H4 (cell line): ENCODE measurements at places on chromosomes 16 and 17. TPM values are rescaled to one million over a fixed set of nuclear protein-coding genes. Genes with fewer than 3 reads are reported as not detected.
A peak's percentile ranks its signal among the peaks of the same experiment; 100 is the strongest.

DNA sequence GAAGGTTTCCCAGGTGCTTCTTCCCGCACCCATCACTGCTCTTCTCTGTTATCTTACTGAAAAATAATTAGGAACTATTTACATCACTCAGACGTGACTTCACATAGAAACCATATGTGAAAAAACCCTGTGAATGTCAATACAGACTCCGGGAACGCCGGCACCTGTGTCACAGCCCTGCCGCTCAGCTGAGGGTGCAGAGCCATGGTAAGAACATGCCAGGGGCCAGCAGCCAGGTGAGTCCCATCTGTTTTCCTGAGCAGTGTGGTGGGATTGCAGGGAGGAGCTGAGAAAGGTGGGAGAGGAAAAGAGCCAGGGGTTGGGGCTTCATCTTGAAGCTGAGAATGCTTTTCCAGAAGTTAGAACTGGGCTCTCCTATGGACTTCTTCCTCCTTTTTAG lies 13.7 kb downstream of the FOXF1 start:
- DNase-seq, result no peak

DNA sequence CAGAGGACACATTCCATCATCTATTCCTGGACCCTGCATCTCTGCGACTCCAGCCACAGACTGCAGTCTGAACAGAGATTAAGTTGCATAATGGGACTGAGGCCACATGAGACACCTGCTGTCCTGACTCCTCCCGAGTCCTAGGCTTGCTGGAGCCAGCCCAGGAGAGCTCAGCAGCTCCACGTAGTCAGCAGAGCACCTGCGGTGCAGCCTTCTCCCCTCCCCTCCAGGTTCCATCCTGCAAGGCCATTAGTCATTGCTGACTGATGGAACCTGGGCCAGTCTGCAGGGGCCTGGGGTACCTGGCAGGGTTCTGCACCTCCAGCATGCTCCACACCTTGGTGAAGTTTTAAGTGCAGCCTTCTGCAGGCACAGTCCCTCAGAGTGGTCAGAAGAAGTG lies 76.7 kb downstream of the PLD6 start:
- no peak for DNase-seq

DNA sequence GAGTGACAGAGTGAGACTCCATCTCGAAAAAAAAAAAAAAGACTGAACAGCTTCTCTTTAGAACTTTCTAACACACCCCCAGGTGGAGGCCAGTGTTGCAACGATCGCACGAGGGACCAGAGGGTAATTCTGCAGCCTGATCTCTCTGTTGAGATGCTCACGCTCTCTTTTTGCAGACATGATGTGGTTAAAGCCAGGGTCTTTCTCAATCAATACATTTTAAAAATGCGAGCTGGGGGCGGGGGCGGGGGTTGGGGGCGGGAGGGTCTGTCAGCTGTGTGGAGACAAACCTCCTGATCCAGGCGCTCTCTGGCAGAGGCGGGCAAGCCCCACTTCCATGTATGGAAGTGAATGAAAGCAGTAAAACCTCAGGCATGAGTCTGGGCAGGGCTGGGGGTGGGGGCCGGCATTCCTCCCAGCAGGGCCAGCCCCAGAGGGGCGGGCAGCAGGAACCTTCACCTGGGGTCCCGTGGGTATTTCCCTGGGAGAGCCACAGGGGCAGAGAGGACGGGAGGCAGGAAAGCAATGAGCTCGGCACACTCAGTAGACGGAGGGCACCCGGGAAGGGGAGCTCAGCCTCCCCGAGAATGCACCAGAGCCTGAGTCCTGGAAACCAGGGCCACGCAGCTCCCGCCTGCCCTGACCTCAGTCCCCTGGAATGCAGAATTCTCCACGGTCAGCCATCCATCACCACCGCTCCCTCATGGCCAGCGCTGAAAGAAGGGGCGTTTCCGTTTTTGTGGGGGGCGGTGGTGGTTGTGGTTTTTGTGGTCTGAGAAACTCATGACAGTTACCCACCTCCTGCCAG lies 28.0 kb downstream of the NXN start:
- DNase-seq, result peak; percentile 88

DNA sequence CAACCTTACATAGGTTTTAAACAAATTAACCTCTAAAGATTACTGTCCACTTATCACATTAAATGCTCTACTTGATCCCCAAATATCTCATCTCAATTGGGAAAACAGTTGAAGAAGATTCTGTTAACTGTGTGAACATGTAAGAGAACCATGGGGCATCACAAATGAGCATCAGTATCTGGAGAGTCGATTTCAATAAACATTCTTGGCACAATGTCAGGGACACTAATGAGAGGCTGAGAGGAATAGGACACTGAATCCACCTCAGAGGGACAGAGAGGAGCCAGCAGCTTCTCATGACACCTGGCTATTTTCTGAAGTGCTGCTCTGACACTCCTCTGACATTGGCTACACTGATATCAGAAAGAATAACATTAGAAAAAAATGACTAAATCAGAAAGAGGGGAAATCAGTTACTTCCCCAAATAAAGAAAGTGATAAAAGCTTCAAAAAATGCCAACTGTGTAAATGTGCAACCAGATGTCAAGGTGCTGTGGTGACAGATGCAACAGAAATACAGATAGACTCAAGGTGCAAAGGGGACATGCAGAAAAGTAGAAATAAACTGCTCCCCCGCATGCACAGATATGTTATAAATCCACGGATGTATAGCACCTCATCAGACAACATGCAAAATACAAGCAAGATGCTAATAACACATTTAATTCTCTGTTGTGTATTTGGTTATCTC lies 67.4 kb downstream of the SNX11 start:
- DNase-seq, result no peak

DNA sequence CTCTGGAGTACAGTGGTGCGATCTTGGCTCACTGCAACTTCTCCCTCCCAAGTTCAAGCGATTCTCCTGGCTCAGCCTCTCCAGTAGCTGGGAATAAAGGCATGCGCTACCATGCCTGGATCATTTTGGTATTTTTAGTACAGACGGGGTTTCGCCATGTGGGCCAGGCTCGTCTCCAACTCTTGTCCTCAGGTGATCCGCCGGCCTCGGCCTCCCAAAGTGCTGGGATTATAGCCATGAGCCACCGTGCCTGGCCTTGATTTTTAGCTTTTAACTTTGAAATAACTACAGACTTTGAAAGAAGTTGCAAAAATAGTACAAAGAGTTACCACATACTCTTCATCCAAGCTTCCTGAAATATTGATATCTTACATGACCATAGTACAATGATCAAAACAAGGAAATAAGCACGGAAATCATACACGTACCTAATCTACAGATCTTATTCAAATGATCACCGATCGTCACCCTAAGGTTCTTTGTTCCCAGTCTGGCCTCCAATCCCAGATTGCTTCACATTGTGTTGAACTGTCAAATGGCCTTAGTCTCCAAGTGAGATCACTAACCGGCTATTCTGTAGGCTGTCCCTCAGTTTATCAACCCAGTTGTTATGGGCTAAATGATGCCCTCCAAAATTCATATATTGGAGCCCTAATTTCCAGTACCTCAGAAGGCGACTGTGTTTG lies 18.4 kb downstream of the NPIPA1 start:
- no peak for DNase-seq

GRCh38 chr17:70314506-70314905 lies 145.2 kb downstream of the KCNJ2 start:
- DNase-seq, result no peak

- no peak for DNase-seq
These were observed 52.9 kb upstream of the LGALS9 start for GRCh38 chr17:27577884-27578717.

DNA sequence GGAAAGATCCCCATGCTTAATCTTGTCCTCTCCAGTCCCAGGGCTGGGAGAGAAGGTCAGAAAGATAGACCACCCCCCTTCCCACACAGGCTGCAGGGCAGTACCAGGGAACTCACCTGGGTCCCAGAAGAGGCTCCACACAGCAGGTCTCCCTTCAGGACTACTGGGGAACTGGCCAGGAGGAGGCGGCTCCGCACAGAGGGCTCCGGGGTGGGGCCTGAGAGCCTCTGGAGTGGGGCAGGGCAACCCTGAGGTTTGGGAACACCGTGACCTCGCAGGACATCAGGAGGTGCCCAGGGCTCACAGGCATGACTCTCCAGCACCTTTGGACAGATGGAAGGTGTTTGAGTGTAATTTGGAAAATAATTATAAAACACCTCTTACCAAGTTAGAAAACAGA lies 11.0 kb downstream of the ABCA3 start:
- DNase-seq, result no peak

GRCh38 chr17:64146418-64147109 lies 16.6 kb upstream of the ERN1 start:
- DNase-seq, result peak; percentile 48

GRCh38 chr16:89118361-89119165 lies 24.9 kb downstream of the ACSF3 start:
- DNase-seq, result no peak

DNA sequence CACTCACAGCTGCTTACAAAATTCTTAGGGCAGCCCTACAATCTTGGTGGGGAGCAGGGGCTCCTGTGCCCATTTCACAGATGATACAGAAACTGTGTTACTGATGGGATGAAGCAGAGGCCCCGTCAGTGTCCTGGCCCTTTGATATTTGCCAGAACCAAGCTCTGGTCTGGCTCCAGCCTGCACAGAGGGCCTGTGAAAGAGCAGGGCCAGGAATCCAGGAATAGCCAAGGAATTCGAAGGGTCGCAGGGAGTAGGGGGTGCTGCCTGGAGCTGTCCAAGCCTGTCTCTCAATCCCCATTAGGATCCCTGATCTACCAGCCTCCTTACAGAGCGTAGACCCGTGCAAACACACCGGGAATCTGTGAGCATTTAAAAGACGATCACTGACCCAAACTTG lies 86.3 kb upstream of the RCVRN start:
- no peak for DNase-seq

DNA sequence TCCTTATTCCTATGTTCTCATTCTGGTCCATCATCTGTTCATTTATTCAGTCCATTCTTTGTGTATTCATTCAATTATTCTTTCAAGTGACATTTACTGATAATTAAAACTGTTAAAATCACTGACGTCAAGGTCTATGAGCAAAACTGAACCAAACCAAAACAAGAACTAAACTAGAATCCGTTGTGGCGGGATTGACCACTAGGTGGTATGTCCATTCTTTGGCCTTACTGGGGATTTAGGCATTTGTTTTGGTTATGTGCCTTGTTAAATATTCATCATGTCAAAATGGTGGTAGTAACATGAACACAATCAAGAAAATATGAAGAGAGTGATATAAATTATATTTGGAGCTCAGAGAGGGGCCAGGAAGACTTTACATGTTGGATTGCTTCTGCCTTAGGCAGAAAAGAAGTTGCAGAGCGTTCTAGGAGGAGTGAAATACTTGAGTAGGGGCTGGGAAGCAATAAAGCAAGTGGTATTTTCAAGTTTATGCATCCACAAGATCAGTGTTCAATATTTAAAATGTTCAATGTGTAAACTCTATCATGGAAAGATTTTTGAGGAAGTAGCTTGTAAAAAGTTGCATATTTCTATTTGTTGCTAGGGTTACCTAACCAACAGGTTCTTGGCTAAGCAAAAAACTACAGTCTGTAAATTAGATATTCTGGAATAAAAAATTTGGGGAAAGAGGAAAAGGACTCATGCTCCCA lies 129.0 kb downstream of the CDH13 start:
- no peak for DNase-seq

The CACNG5 gene
- total RNA-seq, result not detected in 2 replicates

The CHRNE gene
- total RNA-seq, result 0.04 and 0.14 TPM in 2 replicates

The GINS2 gene
- total RNA-seq, result 50.8 and 58.9 TPM in 2 replicates
